ENCODE measurements at places on chromosomes 4 and X. TPM values are rescaled to one million over a fixed set of nuclear protein-coding genes. Genes with fewer than 3 reads are reported as not detected.

The CISD2 gene
- 26.5 TPM for total RNA-seq

The S100P gene
- not detected for total RNA-seq

The SPIN4 gene
- total RNA-seq = 7.5 TPM

The DRP2 gene
- 0.78 TPM for total RNA-seq

The ATP8A1 gene
- total RNA-seq = 11.5 TPM

The SERTM2 gene
- total RNA-seq = not detected

The EFHC2 gene
- not detected for total RNA-seq

DNA sequence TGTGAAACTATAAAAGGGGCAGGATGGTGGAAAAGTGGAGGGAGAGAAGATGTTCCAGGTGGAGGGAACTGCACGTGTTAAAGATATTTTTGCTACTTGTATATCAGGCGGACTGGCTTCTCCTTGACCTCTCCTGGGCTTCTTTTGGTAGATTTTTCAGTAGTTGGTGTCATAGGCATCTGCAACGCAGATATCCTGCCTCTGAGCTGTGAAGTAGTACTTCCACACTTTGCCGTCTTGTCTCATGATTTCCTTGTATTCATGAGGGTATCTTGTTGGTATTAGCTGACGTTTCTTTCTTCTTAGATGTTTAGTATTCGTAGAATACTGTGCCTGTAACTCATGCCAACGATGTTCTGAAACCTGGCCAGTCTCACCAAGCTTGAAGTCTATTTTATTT lies 81.0 kb downstream of the WWC2 start:
- no peak for DNase-seq

GRCh38 chr4:147837435-147837834 lies 105.5 kb downstream of the ARHGAP10 start:
- DNase-seq = no peak

DNA sequence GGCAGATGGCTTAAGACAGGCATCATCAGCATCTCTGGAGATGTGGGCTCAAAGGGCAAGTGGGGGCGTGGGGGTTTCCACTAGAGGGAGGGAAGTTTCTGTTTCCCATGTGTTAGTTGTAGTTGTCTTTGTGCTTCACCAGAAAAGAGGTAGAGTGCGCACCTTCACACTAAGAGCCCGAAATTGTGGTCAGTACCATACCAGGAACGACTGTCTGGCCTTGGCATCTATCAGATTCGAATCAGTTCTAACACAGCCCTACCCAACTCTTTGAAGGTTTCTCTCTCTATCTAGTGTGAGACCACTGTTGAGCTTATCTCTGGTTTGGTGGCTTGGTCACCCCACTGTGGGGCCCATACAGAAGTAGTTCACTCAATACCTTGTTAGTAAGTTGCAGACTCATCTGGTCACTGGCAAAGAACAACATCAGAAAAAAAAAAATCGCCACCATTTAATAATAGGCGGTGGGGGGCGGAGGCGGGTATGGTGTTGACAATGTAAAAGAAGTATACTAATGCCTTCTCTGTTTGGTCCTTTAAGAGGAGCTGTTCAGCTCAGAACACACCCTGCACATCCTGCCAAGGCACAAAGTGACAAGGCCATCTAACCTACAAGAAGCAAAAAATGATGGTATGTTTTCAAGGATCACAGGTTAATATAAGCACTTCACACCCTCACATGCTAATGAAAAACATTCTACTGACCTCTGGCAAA lies 71.1 kb downstream of the NYX start:
- DNase-seq = no peak

GRCh38 chr4:40722576-40723161 lies 27.1 kb upstream of the NSUN7 start:
- peak; percentile 22 for DNase-seq

DNA sequence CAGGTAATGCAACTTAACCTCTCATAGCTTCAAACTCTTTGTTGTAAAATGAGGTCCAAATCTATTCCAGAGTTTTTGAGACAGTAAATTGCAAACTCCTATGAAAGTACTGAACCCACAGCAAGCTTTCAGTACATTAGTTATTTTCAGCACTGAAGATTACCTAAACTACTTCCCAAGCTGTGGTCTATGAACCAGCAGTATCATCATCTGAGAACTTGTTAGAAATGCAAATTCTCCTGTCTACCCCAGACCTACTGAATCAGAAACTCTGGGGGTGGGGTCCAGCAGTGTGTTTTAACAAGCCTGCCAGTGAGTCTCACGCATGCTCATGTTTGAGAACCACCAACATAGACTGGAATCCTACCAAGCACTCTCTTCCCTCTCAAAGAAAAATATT lies 5.7 kb upstream of the CASP6 start:
- DNase-seq = no peak

DNA sequence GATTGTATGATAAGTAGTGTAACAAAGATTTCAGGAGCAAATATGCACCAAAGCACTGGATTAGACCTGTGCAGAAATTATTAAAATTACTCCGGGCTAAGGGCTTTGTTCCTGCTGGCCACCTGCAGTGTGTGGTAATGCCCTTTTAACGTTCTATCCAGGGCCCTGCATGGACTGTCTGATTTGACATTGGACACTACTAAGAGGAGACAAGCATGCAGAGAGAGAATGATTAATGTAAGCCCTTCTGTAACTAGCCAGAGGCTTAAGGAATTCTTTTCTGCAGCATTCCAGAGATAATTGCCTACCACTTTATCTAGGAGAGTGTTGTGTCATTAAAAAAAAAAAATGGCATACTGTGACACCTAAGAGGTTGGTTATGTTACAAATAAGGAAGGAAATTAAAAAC lies 117.0 kb downstream of the PCDH7 start:
- no peak for DNase-seq

DNA sequence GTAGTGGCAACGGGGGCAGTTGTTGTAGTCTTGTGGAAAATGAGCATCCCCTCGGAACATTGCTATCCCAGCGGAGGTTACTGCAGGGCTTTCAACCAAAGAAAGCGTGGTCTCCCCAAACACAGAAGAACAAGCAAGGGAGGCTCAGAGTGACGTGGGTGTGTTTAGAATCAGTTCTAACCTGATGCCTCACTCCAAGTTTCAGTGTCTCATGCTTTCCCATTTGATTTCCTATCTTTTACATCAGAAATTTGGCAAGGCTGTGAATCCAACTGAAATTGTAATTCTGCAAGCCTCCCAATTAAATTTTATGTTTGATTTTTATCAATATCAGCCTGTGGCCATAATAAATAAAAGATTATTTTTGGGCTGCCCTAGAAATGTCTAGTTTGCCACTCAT lies 156.1 kb upstream of the LNX1 start:
- DNase-seq = no peak

DNA sequence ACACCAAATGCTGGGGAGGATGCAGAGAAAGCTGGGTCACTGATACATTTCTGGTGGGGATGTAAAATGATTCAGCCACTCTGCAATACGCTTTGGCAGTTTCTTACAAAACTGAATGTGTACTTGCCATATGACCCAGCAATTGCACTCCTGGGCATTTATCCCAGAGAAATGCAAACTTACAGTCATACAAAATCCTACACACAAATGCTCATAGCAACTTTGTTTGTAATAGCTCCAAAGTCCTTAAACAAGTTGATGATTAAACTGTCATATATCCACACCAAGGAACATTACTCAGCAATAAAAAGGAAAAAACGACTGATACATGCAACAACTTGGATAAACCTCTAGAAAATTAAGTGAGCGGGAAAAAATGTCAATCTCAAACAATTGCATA lies 12.3 kb downstream of the MID1 start:
- no peak for DNase-seq

DNA sequence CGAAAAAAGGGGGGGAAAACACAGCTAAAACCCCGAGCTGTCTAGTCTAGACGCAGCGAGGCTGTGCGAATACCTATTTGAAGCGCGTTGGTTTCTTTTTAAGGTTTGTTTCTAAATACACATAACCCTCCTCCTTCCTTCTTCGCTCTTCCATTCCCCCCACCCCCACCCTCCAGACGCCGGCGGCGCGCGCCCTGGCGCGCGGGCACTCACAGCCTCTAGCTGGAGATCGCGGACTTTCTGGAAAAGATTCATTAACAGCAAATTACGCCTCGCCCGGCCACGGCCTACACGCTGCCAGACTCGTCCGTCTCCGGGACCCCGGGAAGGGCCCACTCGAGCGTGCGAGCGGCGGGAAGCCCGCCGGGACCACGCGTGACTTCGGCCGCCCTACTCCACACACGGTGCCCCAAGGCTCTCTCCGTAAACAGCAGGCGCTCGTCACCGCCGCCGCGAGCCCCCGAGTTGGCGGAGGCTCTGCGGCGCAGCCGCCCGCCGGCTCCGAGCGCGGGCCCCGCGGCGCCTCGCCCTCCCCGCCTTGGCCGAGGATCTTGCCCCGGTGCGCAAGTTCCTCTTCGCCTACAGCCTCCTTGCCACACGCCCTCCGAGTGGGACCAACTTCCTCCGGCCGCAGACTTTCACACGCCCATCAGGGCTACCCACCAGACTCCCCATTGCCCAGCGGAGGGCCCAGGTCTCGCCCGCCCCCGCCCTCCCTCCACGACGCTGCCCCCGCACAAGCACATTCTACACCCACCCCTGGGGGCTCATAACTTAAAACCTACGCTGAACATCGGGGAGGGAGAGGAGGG lies 2.0 kb downstream of the BCOR start:
- peak; percentile 34 for DNase-seq

DNA sequence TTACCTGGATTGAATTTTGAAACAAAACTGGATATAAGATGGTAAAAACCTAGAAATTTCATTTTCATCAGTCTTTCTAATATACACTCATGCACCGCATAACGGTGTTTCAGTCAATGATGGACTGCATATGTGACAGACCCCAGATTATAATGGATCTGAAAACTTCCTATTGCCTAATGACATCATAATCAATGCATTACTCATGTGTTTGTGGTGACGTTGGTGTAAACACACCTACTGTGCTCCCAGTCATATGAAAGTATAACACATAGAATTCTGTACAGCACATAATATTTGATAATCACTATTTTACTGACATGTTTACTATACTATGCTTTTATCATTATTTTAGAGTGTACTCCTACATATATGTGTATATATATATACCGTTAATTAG lies 119.9 kb upstream of the AGA start:
- DNase-seq = no peak

GRCh38 chrX:46500054-46500453 lies 45.2 kb downstream of the ZNF674 start:
- no peak for DNase-seq

DNA sequence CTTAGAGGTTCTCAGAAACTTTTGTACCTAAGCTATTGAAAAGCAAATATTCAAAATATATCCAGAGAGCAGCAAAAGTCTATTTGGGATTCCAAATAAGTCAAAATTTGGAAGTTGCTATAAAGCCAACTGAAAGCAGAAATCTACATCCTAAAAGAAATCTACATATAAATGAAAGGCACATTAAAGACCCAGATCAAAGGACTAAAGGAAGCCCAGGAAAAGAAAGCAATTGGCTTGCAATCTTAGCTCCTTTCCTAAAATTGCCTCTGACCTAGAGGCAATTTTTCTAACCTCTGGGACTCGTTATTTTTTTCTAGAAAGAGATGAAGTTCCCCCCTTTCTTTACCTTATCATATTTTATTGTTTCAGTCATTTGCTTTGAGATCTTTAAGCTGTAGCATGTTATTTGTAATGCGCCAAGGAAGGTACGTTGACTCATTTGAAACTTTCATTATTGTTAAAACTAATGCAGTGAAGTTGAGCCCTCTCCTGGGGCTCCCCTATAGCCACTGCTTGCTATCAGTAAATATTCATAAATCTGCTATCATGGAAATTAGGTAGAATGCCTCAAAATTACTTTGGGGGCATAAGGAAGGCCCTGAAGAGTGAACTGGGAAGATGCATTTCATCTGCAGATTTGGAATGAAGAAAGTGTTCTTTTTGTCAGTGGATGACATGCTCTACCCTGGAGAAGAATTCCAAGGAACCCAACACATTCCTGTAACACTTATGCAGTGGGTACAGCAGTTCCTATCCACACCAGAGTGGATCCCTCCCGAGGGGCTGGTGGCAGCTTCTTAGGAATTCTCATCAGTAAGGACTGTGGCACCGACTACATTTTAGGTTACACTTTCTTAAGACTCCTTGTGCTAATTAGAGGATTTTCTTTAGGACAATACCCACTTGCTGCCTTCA lies 177.8 kb upstream of the IGFBP7 start:
- no peak for DNase-seq

GRCh38 chrX:41022566-41022965 lies 62.7 kb upstream of the USP9X start:
- DNase-seq = no peak

- DNase-seq = no peak
Measured at GRCh38 chrX:49000636-49001035, 1.4 kb downstream of the GRIPAP1 start.

DNA sequence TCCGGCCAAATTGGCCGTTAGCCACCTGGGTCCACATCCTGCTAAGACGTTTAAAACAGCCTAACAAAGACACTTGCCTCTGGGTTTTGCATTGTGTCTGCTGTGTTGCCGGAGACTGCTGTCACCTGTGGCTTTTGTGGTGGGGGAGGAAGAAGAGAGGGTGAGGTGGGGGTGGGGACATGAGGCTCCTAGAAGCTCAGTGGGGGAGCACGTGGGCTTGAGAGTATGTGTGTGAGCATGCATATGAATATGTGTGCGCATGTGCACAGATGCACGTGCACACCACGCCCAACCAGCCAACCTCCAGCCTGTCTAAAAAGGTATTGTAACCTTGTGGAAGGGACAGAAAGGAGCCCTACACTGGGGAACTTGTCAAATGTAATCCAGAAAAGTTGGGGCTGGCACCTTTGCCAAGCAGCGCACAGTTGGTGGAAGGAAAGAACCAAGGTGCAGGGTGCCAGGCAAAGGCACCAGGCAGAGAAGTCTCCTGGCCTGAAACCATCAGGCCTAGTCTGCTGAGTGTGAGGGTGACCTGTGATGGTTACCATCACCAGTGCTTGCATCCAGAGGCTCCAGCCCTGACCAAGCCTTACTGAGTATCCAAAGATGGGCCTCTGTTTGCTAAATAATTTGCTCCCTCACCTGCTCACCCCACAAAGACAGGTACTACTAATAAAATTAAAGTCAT lies 10.1 kb upstream of the SASH3 start:
- no peak for DNase-seq

GRCh38 chr4:52545099-52546069 lies 113.7 kb downstream of the USP46 start:
- DNase-seq = peak; percentile 71

DNA sequence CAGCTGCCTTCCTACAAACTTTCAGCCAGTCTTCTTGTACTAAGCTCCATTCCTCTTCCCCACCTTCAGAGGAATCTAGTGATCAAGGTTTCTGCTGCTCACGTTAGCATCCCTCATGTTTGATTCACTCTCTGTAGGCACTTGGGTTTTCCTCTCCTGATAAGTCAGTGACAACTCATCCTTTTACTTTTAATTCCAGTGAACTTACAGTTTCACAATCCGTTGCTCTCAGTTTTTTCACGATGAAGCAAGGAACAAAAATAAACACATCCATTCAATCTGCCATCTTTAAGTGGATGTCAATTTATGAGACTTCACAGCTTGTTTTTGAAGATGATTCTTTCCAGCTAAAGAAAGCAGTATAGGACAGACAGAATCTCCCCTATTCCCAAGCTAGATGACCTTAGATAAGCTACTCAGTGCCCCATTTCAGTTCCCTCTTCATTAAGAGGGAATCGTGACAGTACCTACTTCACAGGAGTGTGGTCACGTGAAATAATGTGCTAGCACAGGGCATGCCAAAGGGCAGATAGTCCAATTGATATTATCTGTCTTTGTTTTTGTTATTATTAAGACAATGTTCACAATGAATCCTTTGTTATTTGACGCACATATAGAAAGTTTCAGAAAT lies 234.3 kb downstream of the PALLD start:
- DNase-seq = no peak

Data from endothelial cell of umbilical vein (primary cell).